ENCODE measurements at places on chromosomes 4 and X.

- DNase-seq = no peak
These were observed 850.6 kb downstream of the CENPC start for GRCh38 chr4:66694739-66695138.

DNA sequence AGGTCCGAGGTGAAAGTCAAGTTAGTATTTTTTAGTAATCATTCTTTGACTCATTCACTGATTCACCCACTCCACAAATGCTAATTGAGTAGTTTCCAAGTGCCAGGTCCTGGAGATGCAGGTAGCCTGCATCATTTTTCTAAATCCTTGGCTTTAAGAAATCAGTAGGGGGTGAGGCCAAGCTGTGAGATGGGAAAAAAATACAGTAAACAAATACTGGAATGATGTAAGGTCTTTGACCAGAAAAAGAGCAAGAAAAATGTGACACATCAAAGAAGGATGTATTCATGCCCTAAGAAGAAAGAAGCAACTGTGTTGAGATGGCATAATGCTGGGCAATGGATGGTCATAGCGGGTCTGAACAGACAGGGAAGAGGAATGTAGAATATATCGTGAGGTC lies 1386.6 kb downstream of the PCDH7 start:
- no peak for DNase-seq

- no peak for DNase-seq
These were observed 5.8 kb downstream of the SLC25A53 start for GRCh38 chrX:104151037-104151436.

DNA sequence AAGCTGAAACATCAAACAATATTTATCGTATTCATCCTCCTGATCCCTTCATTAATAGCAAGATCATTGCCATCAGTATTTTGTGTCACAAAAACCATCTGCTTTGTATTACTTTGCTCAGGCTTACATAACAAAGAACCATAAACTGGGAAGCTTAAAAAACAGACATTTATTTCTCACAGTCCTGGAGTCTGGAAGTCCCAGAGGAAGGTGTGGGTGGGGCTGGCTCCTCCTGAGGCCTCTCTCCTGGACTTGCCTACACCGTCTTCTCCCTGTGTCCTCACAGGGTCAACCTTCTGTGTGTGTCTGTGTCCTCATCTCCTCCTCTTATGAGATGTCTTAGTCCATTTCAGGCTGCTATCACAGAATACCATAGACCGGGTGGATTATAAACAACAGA lies 61.3 kb upstream of the MXRA5 start:
- DNase-seq = no peak

- DNase-seq = no peak
These were observed at the start of gene SRPX2 for GRCh38 chrX:100643956-100644860. TSS of gene SRPX2 (plus strand) at chrX:100644199. CDS start at chrX:100646323, 2,124 bp downstream.

DNA sequence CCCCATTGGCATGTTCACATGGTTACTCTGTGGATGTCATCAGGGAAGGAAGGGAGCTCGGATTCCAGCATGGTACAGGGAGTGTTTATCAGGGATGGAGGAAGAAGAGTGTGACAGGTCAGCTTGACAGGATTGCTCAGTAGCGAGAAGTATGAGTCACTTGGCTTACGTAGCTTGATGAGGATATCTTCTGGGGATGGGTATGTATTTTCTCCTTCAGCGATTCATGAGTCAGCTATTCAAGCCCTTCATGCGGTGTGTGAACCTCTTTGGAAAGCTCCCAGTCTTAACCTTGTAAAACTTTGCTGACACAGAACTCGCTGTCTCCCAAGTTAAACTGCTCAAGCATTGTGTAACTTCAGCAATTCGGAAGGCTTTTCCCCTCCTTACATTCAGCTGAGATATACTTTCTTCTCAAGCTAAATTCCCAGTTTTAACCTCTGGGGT lies 275.4 kb downstream of the ARHGAP10 start:
- no peak for DNase-seq

DNA sequence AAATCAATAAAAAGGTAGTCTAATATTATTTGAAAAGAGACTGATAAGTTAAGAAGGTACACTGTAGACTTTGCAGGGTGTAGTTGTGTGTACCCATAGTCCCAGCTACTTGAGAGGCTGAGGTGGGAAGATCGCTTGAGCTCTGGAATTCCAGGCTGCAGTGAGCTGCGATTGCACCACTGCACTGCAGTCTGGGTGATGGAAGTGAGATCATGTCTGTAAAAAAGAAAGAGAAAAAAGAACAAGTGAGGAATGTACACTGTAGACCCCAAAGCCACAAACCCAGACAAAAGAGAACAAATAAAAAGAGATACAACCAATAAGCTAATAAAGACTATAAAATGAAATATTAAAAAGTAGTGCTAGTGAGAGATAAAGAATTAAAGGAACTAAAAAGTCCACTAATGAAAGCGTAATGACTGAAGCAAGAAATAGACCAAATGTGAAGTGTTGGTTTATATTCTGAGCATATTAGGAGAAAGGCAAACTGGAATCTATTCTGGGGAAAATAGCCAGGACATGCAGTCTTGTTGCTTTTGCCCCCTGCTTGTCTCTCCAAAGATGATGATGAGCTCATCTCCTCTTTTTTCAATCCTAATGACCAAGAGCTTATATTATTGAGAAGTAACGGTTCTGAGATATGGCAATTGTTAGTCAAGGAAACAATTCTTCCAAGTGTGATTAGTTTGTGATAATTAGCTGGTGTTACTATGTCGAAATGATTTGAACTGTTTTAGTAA lies 19.1 kb downstream of the GSX2 start:
- no peak for DNase-seq

GRCh38 chr4:41145571-41146078 lies 68.7 kb downstream of the APBB2 start:
- no peak for DNase-seq

- DNase-seq = no peak
These were observed 190.4 kb upstream of the TLL1 start for GRCh38 chr4:165682611-165683010.

- peak; percentile 91 for DNase-seq
These were observed 568 bp downstream of the HTT start for GRCh38 chr4:3074846-3075651.

GRCh38 chr4:3480528-3481112 lies 17.5 kb downstream of the DOK7 start:
- peak; percentile 80 for DNase-seq

DNA sequence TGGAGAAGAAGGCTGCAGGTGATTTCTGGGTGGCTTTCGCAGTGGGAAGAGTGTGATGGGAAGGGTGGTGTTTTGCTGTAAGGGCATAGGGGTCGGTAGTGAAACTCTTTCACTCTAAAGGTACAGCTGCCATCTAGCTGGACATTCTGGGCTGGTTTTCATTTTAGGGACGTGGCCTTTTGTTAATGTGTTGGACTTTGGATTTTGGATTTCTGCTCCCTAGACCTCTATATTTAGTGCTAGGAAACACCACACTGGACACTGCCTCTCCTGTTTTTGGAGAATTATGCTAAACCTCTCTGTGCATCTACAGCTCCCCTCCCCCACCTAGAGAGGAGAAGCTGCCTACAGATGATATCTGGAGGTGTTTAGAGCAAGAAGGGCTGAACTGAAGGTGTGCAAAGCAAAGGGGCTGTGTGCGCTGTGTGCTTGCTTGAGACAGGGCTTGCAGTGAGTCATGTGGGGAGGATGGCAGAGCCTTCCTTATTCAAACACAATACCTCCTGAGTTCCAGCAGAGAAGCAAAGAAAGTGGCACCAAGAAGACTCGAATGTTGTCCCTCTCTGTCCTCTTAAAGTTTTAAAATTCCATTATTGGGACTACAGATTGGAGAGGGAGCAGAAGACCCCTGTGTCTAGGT lies 47.9 kb downstream of the STARD8 start:
- no peak for DNase-seq

- DNase-seq = no peak
These were observed 8.0 kb downstream of the BGN start for GRCh38 chrX:153502796-153503195.

DNA sequence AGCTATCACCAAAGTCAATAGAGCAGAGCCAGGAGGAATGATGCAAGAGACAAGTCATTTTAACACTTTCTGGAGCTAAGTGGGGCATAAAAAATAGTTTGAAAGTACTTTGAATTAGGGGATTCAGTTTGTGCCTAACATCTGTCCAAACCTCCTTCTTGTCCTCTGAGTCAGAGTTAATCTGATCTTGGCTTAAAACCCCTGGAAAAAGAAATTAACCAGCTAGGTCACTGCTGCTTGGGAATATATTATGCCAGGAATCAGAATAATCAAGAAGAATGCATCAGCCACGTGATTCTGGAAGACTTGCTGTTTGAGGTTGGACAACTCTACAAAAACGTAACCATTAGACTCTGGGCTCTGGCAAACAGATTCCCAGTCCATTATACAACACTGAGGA lies 45.3 kb upstream of the EDA2R start:
- no peak for DNase-seq

- no peak for DNase-seq
These were observed 83.3 kb downstream of the DDIT4L start for GRCh38 chr4:100106982-100107381.

- no peak for DNase-seq
These were observed 365.3 kb upstream of the TEX13C start for GRCh38 chrX:124954402-124954801.

DNA sequence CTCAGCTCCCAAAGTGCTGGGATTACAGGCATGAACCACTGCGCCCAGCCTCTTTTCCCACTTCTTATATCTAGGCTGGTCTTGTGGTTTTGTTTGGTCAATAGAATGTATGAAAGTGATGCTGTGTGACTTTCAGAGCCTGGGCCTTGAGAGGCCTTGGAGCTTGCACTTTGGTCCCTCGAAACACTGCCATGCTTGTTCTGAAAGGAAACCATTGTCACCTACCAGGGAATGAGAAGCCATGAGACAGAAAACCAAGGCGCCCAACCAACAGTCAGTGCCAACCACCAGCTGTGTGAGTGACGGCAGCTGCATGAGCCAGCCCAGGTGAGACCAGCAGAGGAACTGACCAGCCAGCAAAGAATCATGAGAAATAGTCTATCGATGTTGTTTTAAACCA lies 57.4 kb downstream of the SCD5 start:
- DNase-seq = no peak

- no peak for DNase-seq
These were observed 359.6 kb upstream of the PITX2 start for GRCh38 chr4:110982486-110982885.

DNA sequence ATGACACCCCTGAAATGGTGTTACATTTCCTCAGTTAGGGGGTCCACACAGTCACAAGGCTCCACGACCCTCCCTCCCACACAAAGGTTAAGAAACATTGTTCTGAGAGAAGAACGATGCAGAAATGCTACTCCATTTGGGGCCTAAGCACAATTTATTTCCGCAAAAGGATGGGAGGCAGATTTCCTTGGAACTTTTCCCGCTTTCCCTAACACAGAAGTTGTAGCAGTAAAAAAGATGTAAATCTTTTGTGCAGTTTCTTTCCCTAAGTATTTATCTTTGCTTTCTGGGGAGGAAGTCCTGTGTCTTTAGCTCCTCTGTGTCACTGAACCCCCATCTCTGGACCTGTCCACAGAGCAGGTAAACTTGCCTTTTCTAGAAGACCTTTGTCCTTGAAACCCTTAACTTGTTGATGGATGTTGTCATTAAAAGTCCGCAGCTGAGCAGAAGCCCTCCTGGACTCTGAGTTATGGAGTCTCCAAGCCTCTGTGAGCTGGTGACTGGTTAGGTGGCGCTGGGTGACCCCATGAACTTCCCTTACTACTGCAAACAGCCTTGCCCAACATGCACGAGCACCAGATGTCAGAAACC lies 67.2 kb upstream of the SHISA3 start:
- DNase-seq = no peak

- DNase-seq = no peak
These were observed 95.1 kb downstream of the RASL11B start for GRCh38 chr4:52957220-52957686.

DNA sequence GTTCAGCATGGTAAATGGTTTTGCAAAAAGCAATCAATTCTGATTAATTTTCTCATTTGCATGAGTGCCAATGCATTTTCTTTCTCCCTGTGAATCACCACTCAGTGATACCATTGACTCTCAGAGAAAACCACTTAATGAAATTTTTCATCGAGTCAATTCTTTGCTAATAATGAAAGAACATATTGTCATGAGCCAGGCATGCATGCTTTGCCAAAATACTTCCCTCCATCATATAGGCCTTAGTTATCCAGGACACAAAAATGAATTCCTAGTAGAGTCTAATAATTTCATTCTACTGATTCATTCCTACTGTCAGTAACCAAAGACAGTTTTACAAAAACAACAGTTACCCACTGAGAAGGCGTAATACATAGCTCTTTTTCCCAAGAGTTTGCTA lies 680.0 kb downstream of the TRIML1 start:
- DNase-seq = no peak

DNA sequence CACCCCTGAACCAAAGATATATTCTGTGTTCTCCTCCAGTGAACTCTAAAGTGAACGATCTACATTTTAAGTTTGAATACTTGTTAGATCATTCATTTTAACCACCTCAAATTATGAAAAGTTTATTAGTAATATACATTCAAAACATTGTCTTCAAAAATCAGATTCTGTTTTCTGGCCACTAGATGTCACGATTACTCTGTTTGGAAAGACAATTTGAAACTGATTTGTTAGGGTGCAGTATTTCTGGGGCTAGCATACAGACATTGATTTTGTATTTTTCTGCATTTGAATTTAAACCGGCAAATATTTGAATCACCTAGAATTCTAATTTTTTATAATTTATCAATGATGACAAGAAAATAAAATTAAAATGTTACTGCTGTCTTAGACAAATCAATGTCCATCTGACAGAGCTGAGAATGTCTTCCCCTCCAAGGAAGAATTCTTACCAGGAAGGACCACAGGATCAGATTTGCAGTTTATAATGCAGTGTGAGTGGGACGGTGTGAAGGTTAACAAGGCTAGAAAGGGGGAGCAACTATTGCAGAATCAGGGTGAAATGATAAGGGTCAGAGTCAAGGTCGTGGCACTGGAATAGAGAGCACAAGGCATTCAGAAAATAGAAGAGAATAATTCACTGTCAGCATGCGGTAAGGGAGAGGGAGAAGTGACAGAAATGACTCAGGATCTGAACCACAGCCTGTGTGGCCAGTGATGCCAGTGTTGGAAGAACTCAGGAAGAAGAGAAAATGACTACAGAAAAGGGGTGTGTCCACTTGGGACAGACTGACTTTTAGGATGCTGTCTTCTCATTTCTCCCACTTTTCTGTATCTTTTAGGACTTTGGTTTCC lies 91.6 kb downstream of the ANXA10 start:
- peak; percentile 49 for DNase-seq

DNA sequence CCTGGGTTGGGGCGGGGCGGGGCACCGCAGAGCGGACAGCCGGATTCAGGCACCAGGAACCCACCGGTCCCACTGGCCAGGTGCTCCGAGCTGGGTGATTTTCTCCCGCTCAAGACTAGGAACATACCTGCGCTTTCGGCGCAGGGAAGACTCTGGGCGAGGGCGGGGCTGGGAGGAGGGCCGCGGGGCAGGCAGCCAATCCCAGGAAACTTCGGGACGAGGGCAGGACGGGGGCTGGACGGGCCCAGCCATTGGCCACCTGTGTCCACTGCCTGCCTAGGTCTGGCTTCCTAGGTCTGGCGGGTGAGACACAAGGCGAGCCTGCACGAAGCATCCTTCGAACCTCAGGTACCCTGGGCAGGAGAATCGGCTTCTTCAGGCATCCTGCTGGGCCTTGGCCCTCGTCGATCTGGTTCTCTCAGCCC lies 274 bp upstream of the ERVMER34-1 start:
- peak; percentile 93 for DNase-seq
